ENCODE measurements at places on chromosomes 1 and 21.
A peak's percentile ranks its signal among the peaks of the same experiment; 100 is the strongest.

GRCh38 chr1:54230507-54231339 is 30.8 kb downstream of the MRPL37 start:
- no peak for DNase-seq

GRCh38 chr1:18795002-18795689 is 64.3 kb downstream of the TAS1R2 start:
- DNase-seq = no peak

DNA sequence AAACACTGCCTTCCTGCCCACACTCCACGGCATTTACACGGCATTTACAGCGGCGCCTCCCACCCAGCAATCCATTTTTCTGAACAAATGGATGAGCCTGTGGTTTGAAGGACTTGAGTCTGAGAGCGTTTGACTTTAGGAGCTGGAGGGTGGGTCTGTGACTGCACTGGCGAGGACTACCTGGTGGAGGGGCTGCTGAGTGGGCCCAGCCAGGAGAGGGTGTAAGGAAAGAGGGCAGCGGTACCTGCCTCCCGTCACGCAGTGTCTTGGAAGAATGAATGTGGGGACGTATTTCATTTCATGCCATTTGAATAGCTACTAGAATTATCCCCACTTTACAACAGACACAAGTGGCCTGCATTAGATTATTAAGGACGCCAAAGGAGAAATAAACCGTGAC is 62.9 kb downstream of the B3GALT5 start:
- DNase-seq = no peak

DNA sequence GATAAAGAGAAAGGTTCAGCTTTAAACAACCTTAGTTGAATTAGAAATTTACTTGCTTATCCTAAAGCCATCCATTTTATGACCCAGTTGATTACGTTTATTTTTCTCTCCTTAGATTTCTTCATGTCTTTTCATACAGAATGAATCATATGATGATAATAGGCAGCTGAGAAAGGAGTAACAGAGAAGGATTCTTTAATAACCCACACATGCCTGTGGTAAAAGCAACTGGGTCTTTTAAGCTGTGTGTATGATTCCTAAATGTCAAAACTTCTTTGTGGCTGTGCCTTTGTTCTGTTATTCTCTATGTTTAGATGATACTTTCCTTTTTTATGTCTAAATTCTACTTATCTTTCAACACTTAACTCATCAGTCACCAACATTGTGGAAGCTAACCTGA is 626.5 kb downstream of the NCAM2 start:
- DNase-seq = no peak

GRCh38 chr21:28738882-28739281 is 253.8 kb downstream of the LTN1 start:
- no peak for DNase-seq

DNA sequence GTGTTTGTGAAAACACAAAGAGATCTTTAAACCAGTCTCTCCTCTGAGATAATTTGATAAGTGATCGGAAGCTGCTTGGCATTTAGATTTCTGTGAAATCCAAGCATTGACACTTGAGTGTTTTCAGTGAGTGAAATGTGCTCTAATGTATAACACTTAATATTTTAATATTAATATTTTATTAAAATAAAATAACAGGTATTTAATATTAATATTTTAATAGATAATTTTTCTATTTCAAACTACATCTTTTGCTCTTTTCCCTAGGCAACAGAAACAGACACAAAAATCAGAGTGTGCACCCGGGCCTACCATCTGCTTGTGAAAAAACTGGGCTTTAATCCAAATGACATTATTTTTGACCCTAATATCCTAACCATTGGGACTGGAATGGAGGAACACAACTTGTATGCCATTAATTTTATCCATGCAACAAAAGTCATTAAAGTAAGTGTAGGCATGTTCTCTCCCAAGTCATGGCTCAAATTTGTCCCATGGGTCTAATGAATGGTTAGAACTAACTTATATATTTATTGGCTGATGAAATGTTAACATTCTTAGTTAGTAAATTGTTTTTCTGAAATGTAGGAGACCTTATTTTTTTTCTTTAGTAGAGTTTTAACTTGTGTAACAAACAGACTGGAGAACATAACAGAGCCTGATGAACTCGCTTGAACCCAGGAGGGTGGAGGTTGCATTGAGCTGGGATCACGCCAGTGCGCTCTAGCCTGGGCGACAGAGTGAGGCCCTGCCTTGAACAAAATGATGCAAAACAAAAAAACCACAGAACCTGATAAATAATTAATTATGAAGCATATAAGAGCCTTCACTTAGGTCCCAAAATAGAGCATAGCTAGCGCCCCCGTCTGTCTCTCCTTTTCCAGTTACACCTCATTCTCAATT is 55.2 kb downstream of the MTR start:
- no peak for DNase-seq

DNA sequence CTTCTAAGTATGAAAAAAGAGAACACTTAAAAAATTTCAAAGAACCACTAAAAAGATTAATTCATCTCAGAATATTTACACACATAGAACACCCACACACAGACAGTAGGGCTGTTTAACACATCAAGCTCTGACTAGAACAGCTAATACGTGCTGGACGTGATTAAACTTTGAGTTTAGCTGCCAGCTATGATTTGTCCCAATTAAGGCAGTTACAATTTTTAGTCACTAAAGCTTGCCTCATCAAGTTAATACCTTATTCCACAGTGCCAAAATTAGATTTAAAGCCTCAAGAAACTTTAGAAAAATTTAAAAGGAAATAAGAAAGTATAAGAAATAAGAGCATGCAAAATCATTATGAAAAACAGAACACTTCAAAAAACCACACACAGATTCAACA is 18.9 kb downstream of the SLC16A1 start:
- no peak for DNase-seq

DNA sequence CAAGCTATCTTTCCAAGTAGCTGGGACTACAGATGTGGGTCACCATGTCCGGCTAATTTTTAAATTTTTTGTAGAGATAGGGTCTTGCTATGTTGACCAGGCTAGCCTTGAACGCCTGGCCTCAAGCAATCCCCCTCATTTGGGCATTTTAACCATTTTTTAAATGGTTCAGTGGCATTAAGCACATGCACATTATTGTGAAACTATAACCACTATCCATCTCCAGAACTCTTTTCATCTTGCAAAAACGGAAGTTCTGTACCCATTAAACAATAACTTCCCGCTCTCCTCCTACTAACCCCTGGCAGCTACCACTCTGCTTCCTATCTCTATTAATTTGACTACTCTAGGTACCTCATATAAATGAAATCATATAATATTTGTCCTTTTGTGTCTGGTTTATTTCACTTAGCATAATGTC is 4.8 kb upstream of the IL6R start:
- DNase-seq = no peak

DNA sequence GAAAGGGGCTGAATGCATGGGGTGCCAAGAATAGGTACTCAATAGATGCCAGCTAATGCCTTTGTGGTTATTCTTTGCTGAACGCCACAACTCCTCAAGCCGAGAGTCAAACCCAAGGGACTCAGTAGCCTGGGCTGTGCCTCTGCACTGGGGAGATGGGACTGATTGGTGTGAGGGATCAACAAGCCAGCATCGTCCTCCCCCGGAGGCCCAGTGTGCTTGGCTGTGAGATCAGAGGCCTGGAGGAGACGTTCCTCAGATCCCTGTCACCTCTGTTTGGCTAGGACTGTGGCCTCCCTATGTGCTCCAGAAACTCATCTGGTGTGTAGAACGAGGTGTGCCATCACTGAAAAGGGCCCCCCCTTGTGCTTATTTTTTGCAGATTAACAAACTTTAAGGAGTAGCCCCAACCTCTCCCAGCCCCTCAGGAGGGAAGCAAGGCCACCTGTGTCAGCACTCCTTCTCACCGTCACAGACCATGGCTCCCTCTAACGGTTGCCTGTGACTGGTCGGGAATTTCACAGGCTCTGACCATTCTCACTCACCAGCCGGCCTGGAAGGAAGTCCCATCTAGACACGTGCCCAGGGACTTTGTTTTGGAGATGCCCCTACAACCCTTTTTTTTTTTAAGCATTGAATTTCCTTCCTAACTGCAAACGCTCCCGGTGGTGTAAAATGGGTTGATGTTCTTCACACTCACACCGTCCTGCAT is 194.0 kb upstream of the VAMP3 start:
- DNase-seq = no peak

DNA sequence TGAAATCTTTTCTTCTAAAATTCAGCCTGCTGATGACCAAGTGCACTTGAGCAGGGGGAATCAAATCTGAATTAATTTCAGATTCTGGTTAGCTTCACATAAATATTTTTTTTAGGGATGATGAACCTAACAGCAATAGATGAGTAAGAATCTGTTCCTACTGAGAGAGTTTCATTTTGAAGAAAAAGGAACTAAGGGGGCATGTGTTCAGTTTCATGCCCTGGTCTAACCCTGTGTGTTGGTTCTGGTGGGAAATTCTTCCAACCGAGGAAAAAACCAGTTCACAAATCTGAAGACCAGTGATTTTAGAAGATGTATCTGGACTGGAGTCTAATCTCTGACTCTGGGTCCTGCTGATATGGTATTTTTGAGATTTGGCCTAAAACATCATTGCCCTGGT is 13.7 kb downstream of the SELL start:
- DNase-seq = no peak

- no peak for DNase-seq
Observed at GRCh38 chr1:75768016-75768415, 18.0 kb upstream of the RABGGTB start.

- no peak for DNase-seq
Observed at GRCh38 chr1:191592907-191593306, 565.4 kb upstream of the RGS18 start.

DNA sequence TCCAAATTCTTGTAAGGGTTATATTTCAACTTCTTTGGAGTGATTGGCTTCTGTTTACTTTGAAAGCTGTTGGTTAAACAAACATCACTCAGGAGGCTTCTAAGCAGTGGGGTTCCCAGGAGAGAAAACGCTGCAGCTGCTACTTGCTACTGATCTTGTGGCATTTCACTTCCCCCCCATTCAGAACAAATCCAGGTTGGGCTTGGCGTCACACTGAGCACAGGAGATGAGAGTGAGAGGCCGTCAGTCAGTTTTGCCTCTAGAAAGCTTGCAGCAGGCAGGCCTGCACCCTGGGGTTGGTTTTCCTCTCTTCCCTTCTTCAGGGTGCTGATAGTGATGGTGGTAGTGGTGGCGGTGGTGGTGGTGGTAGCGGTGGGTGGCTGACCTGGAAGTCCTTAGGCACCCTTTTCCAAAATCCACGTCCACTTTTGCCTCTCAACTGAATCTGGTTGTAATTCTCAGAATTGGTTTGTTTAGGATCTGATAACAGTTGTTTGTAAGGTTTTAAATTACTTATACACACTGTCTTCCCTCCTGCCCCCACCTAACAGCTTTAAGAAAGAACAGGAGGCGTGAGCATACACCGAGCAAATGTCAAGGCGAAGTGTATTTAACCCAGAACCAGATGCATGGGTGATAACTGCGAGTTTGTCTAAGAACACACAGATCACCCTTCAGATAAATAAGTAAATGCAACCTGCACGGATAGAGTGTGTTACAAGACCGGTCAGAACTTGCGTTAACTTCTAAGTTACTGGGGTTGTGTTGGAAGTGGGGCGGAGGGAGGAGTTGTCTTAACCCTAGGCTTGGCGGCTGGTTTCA is 3.2 kb upstream of the PROX1 start:
- DNase-seq = peak; percentile 49

GRCh38 chr1:179917601-179918429 is 35.7 kb downstream of the TOR1AIP1 start:
- DNase-seq = no peak

DNA sequence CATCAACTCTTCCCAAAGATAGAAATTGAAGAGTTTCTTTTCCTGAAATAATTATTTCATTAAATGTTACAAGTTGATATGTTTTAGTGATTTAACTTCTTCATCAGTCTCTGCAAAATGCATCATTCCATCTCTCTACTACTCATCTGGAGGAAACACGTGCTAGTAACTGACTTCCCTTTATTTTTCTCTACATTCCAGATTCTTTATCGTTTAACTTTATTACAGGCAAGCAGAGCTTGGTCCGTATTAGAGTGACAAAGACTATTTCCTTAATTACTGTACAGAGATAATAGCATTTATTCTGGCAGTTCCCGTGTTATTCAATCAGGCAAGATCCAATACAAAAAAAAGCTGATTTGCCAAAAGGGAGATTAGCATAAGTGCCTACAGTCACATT is 88.6 kb downstream of the TM2D1 start:
- DNase-seq = no peak

- DNase-seq = no peak
Observed at GRCh38 chr1:174052621-174053020, 30.5 kb upstream of the RC3H1 start.

DNA sequence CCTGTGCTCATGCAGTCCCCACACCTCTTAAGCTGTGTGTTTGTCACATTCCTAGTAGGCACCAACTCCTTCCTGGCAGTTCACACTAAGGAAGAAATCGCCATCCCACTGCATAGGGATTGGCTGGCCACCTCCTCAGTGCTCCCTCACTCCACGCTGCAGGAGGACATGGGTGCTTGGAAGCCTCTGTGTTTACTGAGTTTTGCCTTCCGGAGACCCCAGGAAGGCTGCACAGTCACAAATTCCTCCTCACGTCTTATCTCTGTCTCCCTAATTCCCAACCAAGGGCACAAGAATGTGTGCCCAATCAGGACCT is 93.8 kb upstream of the GALNT2 start:
- no peak for DNase-seq

DNA sequence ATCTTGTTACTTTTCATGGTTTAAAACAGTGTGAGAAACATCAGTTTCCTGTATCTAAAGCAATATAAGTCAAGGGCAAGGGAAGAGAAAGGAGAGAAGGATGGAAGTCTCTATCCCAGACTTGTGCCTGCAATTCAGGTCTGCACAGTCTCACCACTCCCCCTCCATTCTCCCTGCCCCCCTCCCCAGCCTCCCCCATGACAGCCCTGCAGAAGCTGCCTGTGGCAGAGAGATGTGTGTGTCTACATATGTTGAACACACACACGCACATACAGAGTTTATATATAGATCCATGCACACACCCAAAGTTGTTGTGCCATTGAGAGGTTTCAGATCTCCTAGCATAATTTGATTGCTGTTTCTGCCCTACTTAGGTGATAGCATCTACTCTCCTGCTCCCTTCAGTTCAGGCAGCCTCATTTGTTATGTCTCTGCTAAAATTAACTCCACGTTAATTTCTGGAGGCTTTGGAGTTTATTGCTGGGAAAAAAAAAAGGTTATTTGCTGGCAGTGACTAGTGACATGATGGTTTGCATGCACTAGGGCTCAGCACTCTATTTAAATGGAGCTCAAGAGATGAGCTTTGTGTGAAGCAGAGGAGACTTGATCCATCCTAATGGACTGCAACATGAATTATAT is 124.9 kb upstream of the SMYD2 start:
- peak; percentile 53 for DNase-seq
